NCI-H2081 treated with DMSO at 0.1 percent for 48 hours (cell line): ENCODE measurements at places on chromosomes 6 and 20.

GRCh38 chr20:53493311-53493857 is 100.3 kb downstream of the ZNF217 start:
- DNase-seq, result no peak

GRCh38 chr20:58634059-58634458 is 17.0 kb upstream of the STX16 start:
- DNase-seq, result no peak

DNA sequence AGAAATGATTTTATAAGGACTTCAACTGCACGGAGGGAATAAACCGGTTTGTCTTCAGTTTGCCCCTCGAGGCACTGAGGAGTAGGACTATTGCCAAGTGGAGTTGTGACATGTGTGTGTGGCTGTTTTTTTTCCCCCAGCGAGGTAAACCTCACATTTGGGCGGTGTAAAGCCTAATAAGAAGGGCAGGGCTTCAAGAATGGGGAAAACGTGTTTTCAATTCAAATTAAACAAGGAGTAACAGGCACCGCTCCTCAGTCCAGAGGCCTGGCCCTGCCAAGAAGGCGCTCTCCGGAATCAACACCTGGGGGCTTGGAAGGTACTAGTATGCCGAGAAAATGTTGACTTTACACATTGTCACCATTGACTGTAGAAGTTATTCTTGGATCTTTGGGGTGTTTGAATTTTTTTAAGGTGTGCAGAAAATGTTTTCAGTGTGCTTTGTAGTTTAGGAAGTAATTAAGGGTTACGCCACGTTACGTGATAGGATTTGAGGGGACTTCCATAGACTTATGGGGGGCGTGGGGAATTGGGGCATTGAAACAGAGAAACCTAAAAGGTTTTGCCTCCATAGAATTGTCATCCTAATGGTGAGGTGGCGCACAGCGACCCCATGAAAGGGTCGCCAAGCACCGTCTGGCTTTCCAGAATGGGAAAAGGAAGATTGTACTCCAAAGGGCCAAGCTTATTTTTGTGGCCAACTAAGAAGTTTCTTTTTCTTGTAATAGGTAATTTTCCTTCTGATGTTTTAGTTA is 791 bp downstream of the ADGRG6 start:
- no peak for DNase-seq

DNA sequence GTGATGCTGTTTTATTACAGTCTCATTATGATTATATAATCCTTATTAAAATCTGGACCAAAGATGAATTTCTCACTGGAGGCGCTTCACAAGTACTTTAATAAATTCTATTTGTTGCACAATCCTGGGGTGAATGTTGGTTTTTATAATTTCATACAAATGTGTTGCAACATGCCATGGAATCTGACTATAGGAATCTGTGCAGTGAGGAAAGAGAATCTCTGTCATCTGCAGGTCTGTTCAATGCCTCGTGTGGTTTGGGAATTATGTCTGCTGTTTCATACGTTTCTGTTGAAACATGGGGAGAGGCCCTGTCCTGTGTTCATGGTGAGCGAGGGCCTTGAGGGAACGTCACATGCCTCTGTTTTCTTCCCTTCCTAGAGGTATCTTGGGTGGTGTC is 277.3 kb downstream of the CDH4 start:
- DNase-seq, result no peak

- DNase-seq, result no peak
These were observed 2.0 kb downstream of the DXO start for GRCh38 chr6:31969712-31970603.

GRCh38 chr6:121609281-121609680 is 173.8 kb downstream of the GJA1 start:
- no peak for DNase-seq

DNA sequence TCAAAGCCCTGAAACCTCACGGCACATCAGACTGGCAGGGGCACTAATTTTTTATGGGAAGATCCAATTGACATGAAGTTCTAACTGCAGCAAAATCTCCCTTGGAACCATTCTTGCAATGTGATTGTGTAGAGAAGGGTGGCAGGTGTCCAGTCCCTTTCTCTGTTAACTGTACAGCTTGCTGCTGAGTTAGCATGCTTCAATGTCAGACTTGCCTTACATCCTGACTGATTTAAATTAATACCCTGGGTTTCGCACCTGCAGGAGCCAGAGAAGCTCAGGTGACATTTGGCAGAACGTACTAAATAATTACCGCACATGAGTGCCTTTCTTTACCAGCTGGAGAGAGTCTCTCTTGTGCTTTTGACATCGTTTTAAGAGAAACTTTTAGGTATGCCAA is 123.0 kb downstream of the DOK5 start:
- DNase-seq, result no peak

- DNase-seq, result no peak
These were observed 100.9 kb upstream of the FOXP4 start for GRCh38 chr6:41445261-41445660.

DNA sequence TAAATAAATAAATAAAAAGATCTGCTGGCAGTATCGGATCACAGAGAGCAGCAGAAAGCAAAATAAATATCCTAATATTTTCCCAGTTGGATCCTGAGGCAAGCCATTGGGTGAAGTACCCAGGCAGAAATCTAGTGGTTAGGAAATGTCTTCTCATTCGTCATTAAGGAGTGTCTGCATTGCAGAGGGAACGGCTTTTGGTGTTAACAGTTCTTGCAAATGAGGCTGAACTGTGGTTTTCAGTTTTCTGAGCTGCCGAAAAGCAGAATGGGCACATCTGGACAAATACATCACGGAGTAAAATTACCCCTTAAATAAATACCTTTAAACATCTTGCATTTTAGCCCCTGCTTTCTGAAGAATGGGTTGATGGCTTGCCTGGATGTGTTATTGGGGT is 82.3 kb upstream of the MPC1 start:
- no peak for DNase-seq

DNA sequence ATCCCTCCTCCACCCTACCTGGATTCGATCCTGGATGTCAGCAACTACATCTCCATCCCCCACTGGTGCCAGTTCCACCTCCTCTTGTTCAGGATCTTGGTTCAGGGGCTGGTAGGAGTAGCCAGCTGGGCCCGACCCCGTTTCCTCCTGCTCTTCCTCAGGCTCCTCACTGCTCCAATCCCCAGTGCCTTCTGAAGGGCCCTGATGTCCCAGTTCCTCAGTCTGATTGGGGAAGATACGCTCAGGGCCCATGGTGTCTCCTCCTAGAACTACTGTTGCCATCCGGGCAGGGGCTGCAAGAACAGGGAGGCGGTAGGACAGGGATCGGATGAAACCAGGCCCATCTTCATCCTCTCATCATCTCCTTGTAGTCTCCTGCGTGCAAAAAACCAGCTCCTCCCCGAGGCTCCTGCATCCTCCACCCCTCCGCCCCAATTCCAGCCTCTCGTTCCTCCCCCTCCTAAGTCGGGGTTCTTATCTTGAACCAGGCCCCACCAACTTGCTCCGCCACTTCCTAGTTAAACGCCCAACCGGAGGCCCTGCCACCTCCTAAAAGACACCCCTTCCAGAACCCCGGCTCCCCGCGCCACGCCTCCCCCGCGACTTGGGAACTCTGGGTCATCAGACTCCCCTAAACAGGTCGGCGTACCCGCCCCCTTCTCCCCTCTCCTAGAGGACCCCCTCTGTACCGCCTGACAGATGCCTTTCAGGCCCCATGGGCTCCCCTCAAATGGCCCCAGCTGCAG is 476 bp downstream of the MEA1 start:
- DNase-seq, result no peak

DNA sequence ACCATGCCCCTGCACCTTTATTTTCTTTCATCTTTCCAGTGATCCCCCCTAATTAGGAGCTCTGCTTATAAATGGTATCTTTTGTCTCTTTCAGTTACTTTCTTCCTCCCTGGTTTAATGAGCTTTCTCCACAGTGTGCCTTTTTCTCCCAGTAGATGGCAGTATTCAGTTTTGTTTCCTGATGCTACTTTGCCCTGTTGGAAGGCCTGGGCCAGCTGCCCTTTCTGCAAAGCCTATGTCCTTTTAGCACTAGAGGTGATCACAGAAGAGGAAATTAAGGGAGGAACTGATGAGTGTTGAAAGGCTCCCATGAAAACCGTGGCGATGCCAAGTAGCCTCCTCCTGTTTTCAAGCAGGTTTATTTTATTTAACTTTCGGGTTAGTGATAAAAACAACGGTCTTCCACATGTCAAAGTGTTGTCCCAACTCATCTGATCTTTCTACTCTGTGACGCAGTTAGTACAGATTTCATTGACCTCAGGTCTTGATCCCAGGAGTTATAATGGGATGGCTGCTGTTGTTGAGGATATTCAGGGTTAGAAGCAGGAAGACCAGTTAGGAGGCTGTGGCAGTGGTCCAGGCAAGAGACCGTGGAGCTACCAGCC is 184.2 kb upstream of the BMP2 start:
- DNase-seq, result no peak

- DNase-seq, result no peak
These were observed 64.8 kb downstream of the GRIK2 start for GRCh38 chr6:101458336-101458735.

GRCh38 chr20:20621195-20621594 is 91.2 kb downstream of the RALGAPA2 start:
- DNase-seq, result no peak

- DNase-seq, result peak; percentile 12
These were observed 35.2 kb upstream of the KIF13A start for GRCh38 chr6:18022398-18023231.

GRCh38 chr6:14221564-14222279 is 104.2 kb downstream of the CD83 start:
- DNase-seq, result no peak

DNA sequence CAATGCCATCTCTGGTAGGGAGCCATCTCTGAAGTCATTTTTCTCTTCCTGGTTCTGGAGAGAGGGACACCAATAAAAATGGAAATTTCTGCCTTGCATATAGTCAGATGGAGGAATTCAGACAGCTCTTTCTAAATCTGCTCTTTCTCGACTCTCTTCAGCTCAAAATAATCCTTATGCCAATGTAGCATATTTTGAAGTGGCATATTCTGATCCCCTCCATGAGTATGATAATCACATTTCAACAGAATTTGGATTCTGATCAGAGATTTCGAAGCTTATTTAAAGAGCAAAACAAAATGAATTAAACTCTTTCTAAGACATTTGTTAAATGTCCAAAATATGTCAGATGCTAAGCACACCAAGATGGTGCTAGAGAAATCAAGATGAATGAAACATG is 267.1 kb upstream of the BTBD3 start:
- no peak for DNase-seq

DNA sequence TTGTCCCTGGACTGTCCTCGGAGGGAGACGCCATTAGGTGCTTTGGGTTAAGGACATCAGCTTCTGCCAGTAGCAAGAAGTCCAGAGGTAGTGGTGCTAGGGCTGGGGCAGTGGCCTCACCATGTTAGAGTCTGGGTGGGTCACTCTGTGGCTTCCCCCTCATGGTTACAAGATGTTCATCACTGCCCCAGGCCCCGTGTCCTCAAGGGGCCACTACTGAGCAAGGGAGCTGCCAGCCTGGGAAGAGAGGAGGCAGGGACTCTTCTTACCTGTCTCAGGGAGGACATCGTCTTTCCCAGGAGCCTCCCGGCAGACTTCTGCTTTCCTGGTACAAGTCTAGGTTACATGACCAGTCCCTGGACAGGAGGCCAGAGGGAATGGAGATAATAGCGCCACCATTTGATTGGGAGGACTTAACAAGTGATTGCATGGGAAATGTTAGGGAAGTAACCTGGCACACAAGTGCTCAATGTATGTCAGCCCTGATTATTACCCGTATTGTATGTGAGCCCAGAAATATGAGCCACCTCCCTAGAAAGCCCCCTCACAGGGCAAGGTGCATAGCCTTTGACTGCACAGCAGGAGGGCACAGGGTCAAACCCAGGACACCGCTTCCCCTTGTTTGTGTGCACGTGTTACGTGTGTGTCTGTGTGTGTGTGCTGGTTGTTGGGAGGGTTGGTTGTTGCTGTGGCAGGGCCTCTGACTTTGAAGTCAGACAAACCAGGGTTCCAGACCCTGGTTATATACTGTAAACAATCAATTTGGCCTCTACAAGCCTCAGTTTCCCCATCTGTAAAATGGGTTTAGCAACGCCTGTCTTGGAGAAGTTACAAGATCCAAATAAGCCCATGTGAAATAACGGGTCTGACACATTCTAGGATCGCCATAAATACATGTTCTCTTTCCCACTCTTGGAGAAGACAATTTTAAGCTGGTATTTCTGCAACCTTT is 30.0 kb downstream of the SIRPA start:
- DNase-seq, result no peak

DNA sequence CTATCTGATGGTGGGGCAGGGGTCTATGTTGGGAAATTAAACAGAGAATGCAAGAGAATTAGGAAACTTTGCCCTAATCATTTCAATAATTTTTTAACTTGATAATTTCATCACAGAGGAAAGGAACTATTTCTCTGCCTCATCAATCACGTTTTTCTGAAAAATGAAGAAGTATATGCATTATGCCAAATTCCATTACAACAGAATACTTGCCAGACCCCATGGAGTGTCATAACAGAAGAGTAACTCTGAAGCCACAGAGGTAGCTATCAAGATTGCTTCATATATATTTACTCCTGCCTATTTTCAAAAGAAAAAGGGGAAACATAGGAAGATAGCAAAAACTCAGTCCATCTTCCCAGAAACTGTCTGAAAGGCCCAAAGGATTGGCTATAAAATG is 5.7 kb upstream of the USP49 start:
- DNase-seq, result no peak

GRCh38 chr6:165974817-165975216 is 192.8 kb downstream of the TBXT start:
- DNase-seq, result no peak

DNA sequence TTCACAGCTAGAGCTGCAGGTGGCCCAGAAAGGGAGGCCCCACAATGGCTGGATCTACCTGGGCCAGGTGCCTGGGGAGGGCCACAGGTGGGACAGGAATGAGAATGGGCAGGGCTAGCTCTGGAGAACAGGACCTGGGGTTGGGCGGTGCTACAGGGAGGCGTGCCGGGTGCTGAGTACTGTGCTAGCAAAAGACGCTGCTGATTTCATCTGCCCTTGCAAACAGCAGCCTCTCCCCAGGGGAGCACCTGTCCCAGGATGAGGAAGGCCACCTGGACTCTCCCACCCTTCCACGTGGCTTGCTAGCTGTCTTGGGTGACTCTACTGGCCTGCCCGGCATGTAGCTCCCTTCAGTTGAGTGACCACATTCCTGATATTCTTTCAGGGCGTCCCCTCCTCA is 6.6 kb upstream of the YTHDF1 start:
- DNase-seq, result no peak

- no peak for DNase-seq
These were observed 41.3 kb downstream of the REV3L start for GRCh38 chr6:111441678-111442243.

DNA sequence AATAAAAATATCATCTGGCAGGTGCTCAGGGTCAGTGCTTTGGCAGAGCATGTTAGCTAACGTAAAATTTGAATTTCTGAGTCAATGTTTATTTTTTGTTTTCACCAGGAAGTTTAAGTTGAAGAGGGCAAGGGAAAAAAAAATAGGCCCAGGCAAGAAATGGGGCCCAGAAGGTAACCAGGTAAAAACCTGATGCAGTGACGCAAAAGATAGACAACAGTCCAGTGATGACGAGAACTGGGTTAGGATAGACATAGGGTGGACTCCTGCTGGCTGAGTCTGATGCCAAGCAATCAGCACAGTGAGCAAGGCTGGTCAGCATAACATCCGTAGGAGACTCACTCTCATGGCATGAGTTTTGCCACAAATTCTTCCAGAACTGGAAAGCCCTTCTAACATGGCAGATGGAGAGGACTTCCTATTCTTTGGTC is 42.2 kb downstream of the ZHX3 start:
- no peak for DNase-seq
